Daoy (cell line): ENCODE measurements at places on chromosomes 2 and 18. TPM values are rescaled to one million over a fixed set of nuclear protein-coding genes. Genes with fewer than 3 reads are reported as not detected.

The MAP3K19 gene
- not detected in 2 replicates for total RNA-seq

GRCh38 chr2:45794134-45794617 is 142.7 kb downstream of the PRKCE start:
- DNase-seq = no peak

DNA sequence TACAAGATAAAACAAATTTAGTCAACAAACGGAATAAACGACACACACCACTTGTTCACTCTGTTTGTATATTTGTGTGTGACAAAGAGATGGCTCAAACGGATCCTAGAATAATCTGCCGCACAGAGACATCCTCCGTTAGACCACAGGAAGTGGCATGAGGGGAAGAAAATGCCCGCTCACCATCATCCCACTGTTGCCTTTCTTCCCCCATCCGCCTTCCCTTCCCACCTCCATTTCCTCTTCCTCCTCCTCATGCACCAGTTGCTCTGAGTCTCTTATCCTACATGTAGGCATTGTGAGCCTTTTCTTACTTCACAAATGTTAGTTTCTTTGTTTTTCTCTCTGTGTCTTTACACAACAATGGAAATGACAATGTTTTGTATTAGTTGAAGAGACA is 228.5 kb upstream of the SMIM21 start:
- DNase-seq = no peak

The ACMSD gene
- total RNA-seq = not detected in 2 replicates

DNA sequence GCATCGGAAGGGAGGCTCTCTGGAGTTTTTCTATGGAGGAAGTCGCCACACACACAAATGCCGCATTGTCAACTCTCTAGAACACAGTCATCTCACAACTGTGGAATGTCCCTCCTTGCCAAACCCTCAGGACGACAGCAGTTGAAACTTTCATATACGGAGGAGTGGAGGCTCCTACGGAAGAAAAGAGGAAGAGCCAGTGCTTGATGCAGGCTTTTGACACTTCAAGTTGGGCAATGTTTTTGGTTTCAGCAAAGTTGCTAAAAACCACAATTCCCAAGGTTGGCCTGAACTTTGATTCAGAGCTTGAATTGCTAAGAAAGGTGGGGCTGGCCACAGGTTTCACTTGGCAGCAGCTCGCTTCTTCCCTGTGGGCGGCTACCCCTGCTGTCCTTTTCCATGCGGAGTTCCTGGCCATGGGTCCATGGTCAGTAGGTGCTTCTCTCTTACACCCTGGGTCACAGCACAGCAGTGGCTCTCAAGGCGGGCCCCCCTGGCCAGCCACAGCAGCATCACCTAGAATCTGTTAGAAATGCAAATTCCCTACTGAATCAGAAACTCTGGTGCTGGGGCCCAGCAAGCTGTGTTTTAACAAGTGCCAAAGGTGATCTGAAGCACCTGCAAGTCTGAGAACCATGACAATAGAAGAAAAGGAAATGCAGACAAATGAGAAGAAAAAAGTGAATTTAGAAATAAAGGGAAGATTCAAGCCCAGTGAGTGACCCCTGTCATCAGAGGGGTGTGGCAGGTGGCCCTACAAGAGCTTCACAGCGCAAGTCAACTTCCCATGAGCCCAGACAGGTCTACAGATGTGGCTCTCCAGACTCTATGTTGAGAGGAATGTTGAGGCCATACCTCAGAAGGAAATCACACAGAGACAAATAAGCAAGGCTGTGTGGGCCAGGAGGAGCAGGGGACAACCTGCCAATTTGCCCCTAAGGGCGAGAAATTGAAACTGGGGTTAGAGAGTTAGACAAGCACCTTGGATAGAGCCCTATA is 856.4 kb downstream of the RNF144A start:
- no peak for DNase-seq

DNA sequence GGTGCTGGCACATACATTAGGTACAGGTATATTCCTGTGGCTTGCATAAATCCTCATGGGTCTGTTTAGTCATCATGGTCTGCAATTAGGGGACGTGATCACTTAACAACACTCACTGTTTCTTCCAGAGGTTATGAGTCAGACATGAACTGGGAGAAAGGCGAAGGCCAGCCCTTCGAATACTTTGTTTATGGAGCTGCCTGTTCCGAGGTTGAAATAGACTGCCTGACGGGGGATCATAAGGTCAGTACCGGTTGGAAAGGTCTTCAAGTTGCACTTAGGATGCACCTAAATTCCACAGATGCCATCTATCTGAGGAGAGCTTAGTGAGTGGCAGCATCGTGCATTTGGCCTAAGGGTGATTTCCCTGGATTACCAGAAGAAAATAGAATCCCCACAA is 76.9 kb downstream of the AOX1 start:
- DNase-seq = peak; percentile 83

DNA sequence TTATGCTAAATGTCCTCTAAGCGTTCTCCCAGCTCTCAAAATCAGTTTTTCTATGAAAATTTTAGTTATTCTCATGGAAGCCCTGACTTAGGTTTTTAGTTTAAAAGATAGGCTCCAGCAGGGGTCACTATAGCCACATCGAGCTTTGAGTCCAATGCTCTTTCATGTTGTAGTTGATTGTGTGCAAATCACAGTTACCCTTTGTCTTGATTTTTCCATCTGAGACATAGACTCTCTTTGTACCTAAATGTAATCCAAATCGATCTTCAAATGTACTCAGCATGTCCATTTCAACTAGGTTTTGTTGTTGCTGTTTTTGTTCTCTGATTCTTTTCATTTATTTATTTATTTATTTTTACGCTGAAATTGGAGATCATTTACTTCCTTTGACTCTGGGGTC is 26.4 kb upstream of the MSTN start:
- peak; percentile 48 for DNase-seq

DNA sequence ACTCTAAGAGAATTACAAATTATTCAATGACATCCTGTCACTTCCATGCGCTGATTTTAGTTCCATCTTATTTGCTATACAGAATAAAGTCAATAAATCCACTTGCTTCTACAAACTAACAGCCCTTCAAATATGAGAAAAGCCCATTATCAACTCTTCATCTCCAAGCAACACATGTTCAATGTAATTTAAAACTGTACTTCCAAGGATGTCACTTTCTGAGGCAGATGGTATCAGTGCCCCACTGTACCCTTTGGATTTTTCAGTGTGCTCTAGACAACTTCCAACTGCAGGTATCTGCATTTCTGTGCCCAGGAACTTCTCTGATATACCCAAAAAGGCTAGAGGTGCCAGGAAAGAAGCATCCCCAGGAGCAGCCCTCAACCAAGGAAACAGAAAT is 87.6 kb downstream of the SMAD2 start:
- DNase-seq = no peak

- DNase-seq = no peak
Observed at GRCh38 chr2:7722212-7722910, 805.1 kb downstream of the RNF144A start.

The TMEM37 gene
- total RNA-seq = not detected in 2 replicates

GRCh38 chr2:208255557-208256106 is 761 bp upstream of the IDH1 start:
- DNase-seq = no peak

DNA sequence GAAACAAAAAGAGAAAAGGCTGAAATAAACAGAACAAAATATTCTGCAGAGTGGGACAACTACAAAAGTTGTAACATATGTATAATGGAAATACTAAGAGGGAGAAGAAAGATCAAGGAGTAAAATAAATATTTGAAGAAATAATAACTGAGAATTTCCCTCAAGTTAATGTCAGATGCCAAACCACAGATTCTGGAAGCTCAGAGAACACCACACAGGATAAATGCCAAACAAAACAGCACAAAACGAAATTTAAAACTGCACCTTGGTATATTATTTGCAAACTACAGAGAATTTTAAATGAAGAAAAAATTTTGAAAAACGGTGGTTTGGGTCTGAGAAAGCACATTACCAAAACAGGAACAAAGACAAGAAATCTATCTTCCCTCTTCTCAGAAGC is 1588.9 kb upstream of the TMEFF2 start:
- DNase-seq = no peak

GRCh38 chr18:58590254-58590653 is 38.6 kb downstream of the ALPK2 start:
- DNase-seq = no peak

GRCh38 chr2:85376291-85377065 is 21.9 kb downstream of the ELMOD3 start:
- no peak for DNase-seq

DNA sequence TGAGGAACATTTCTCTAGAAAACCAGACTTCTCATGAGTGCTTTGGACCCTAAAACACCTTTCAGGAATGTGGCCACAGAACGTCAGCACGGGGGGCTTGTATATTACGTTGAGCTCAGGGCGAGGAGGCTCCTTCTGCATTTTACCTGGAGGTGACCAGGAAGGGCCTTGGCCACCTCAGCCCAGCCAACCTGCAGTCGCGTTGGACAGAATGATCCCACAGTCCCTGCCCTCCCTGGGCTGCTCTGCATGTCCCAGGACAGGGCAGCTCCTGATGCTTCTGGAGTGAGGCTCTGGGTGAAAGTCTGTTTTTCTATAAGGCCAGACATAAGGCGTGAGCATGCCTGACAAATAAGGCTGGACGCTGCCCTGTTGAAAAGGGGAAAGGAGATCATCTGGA is 121.9 kb downstream of the NDUFA10 start:
- no peak for DNase-seq

The NAT8 gene
- not detected in 2 replicates for total RNA-seq

DNA sequence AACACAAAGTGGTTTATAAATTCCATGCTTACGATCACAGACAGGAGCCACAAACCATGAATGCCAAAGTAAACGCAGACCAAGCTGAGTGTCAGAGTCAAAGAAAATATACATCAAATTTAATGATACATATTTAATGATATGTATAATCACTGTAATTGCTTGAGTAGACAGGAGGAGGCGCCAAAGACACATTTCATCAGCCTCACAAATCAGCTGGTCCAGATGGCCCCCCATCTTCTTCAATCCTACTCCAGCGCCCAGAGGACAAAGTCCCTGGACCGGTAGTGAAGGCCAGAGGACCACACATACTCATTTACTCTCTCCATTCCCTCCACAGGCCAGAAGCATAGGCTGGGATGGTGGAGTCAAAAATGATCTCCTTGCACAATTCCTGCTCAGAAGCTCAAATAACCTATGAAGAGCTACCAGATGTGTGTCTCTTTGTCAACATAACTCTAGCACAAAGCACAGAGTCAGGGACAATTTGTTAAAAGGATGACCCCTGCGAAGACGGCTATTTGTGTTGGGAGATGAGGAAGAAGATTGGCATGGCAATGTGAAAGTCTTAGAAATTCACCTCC is 149.3 kb upstream of the PGAP1 start:
- peak; percentile 9 for DNase-seq

DNA sequence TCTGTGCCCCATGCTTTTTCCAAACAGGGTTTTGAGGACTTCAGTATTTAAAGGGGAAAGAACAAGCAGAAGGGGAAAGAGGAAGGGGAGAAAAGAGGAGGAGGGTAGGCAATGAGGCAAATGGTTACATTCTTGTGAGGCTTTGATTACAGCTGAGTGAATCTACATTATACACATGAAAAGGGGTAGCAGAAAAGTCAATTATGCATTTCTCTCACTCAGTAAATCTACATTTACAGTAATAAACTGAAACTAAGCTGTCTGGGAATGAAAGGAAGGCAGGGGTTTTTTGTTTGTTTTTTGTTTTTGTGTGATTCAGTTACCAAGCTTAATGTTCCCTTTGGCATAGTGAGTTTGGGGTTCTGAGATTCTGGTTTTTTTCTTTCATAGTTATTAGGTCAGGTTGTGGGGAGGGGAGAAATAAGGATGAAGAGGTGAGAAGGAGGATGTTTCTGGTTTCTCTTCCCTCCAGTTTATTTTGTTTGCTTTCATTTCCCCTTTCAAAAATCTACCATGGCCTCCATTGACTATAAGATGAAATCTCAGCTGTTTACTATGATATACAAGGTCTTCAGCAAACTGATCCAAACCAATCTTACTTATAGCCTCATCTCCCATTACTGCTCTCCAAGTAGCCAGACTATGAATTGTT is 18.7 kb downstream of the C18orf63 start:
- DNase-seq = no peak

The ST6GAL2 gene
- total RNA-seq = 13.0 and 21.9 TPM in 2 replicates

The FABP1 gene
- total RNA-seq = not detected in 2 replicates

DNA sequence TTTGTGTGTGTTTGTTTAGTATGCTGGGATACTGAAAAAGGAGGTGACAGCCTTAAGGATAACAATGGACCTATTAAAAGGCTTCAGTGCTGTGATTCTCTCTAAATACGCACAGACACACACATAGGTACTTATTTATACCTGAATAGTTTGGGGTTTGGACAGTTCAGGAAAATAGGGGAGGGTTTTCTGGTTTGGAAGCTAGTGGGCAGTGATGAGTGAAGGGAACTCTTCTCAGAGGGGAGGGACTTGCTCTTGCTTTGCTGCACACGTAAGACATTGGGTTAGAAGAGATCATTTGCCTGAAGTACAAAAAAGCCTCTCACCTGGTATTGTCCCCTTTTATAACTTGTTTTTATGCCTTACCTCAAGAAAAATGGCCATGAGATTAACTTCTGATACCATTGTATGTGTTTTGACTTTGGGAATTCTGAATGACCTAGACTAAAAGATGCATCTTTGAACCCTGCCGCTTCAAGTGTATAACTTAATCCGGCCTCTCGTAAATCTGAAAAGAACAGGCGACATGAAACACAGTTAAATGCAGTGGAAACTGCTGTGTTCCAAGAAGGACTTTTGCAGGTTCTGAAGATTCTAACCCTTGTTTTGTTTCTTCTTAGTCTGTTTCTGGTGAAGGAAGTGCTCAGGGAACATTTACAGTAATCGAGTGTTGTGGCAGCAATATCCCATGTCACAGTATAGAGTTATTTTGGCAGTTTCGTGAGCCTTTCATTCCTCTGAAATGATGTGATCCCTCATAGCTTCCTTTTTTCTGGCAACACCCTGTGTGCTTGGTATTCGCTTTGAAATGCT is 2.5 kb downstream of the CRIM1 start:
- peak; percentile 79 for DNase-seq

GRCh38 chr18:55219823-55220222 is 260.6 kb upstream of the CCDC68 start:
- DNase-seq = no peak

The SAG gene
- total RNA-seq = not detected in 2 replicates

The RDH14 gene
- total RNA-seq = 28.9 and 38.0 TPM in 2 replicates

The ACVR2A gene
- total RNA-seq = 9.6 and 9.9 TPM in 2 replicates

The LONRF2 gene
- 0.17 and 0.65 TPM in 2 replicates for total RNA-seq

The PARD3B gene
- total RNA-seq = 0.63 and 1.3 TPM in 2 replicates

DNA sequence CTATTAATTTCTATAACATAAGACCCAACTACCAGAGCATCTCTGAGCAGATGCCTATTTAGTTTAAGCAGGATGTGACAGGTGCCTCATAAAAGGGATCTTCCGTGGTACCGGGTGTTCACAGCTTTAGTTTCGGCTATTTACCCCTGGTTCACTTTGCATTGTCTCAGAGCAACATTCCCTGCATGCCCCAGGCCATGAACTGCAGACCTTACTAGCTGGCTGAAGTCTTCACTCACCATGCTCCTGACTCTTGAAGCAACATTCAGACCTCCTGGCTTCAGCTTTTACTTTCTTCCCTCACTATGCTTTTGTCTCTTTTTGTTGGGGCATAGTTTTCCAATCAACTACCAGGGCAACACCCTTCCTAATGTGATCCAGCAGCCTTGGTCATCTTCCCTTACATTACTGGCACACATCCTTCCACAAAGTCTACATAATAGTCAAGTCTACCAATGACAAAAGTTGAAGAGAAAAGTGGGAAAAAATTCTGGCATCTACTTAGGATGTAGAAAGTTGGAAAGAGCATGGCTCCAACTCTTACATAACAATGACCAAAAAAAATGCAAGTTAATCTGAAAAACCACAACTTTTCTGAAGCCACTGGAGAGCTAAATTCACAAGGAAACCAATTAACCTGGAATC is 99.2 kb downstream of the SESTD1 start:
- no peak for DNase-seq

- no peak for DNase-seq
Observed at GRCh38 chr2:20434588-20435294, 12.1 kb upstream of the RHOB start.

- peak; percentile 51 for DNase-seq
Observed at GRCh38 chr2:215900203-215900611, 113.1 kb downstream of the MREG start.
